NCI-H1092 treated with DMSO at 0.1 percent for 48 hours (cell line): ENCODE measurements at places on chromosomes 1 and 21.

GRCh38 chr1:230421481-230421880 lies 4.7 kb downstream of the PGBD5 start:
- DNase-seq, result no peak

DNA sequence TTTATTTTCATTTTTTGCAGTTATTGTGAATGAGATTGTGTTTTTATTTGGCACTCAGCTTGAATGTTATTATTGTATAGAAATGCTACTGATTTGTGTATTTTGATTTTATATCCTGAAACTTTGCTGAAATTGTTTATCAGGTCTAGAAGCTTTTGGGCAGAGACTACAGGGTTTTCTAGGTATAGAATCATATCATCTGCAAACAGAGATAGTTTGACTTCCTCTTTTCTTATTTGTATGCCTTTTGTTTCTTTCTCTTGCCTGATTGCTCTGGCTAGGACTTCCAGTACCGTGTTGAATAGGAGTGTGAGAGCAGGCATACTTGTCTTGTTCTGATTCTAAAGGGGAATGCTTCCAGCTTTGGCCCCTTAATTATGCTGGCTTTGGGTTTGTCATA lies 27.3 kb downstream of the ZNF691 start:
- DNase-seq, result no peak

- DNase-seq, result no peak
Measured at GRCh38 chr21:45160198-45160597, 85.8 kb downstream of the ADARB1 start.

GRCh38 chr1:181083842-181084605 lies 4.5 kb upstream of the IER5 start:
- DNase-seq, result peak; percentile 90

DNA sequence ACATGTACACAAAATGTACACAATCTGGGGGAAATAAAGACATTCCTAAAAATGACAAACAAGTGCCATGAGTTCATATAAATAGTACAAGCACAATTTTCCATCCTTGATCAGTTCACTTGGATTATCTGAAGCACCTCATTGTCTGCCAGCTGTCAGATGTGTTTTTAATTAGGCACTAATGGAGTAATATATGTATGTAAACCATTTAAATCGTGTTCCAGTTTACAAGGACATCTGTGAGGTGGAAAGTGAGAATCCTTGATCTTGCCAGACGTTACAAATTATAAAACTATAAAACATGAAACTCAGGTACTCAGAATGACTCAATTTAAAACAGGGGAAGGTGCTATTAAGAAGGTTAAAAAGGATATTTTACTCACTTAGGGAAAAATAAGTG lies 1312.2 kb downstream of the PLA2G4A start:
- peak; percentile 75 for DNase-seq

GRCh38 chr1:35856964-35857363 lies 26.0 kb upstream of the AGO1 start:
- peak; percentile 62 for DNase-seq

- no peak for DNase-seq
Measured at GRCh38 chr1:218878369-218878768, 295.3 kb upstream of the LYPLAL1 start.

DNA sequence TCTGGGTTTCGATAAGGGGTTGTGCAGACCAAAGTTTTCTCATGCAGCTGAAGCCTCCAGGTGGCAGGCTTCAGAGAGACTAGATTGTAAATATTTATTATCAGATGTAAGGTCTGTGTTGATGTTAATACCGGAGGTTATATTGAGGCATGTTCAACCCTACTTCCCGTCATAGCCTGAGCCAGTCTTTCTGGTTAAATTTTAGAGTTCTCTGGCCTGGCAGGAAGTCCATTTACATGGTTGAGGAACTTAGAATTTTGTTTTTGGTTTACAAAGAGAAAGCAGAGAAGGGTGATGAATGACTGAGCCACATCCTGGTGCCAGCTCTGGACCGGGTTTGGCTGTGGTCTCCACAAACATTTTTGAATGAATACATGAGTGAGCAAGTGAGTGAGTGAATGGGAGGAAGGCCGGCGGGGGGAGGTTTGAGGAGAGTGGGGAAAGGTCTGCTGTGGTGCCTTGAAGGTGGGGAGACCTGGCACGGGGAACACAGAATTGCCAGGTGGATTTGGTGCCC lies 218.5 kb downstream of the DISC1 start:
- DNase-seq, result no peak

DNA sequence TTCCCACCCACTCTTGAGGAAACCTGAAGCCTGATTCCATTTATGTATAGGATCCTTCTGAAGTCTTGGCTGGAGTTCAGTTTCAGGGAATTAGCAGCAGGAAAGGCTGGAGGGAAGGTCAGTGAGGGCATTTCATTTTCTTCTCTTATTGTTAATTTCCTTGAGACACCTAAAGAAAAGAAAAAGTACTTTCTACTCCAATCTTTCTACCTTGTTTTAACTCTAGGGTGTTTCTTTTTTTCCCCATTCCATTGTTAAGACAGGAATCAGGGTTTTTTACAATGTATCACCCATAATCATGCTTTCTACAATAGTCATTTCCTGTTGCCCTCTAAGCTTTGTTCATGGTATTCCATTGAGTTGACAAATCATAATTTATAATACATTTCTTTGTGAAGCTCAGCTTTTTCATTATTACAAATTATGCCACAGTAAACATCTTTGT lies 27.4 kb downstream of the SNRPE start:
- DNase-seq, result no peak

DNA sequence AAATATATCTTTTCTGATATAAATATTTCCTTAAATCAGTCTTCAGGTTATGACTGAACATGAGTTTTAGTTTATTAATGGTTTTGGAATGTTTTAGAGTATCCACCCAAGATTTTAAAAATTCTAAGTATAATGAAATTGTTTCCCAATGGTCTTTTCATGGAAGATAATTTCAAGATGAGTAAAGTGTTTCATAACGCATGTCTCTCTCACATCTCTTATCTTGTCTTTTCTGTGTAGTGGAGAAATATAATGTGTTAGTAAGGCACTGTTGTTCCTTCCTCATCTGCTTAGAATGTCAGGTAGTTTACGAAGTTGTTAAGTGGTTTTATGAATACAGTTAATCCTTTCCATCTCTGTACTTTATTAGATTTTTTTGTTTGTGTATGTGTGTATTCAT lies 49.6 kb downstream of the PLA2G4A start:
- DNase-seq, result no peak

- DNase-seq, result no peak
Measured at GRCh38 chr1:17016317-17016661, 4.6 kb upstream of the ATP13A2 start.
